ENCODE measurements at places on chromosomes 4 and X.

DNA sequence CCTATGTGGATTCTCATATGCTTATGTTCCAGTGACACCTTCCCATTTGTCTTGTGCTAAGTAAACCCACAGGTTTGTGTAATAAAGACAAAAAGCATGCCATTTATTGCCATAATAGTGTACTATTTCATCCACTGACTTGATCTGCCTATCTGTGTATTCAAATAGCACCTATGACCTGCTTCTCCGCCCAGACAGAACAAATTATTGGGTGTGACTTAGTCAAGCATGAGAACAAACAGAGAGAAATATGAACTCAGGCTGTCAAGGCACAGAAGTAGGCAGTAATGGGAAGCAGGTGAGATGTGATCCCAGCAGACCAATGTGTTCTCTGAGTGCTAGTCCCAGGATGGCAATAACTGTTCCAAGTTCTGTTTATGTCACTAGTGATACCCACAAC, 25.4 kb downstream of the ELOVL6 start:
- DNase-seq = peak; percentile 76

GRCh38 chrX:120380699-120381098, 18.8 kb downstream of the ATP1B4 start:
- no peak for DNase-seq

- DNase-seq = no peak
Observed at GRCh38 chr4:37892641-37893040, 1.8 kb downstream of the TBC1D1 start.

- DNase-seq = no peak
Observed at GRCh38 chrX:23901060-23901459, 6.7 kb downstream of the APOO start.

DNA sequence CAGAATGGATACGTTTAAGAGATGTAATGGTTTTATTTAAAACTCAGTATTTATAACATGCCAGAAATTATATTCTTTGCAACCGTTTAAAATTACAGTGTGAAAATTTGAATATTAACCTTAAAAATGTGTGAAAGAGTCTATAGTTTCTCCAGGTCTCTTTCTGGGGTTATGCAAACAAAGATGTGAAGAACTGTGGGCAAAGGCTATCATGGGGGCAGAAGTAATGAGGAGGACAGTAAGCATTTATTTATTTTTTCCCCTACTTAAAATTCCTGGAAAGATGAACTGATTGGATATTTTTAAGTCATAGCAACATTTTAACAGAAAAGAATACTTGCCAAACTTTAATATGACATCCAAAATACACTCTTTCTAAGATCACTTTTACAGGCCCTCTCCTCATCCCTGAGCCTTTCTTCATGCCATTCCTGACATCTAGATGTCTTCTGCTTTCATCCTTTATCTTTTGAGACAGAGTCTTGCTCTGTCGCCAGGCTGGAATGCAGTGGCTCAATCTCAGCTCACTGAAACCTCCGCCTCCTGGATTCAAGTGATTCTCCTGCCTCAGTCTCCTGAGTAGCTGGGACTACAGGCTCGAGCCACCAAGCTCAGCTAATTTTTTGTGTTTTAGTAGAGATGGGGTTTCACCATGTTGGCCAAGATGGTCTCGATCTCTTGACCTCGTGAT, 46.1 kb downstream of the TMEM131L start:
- no peak for DNase-seq

- no peak for DNase-seq
Observed at GRCh38 chr4:158610790-158611189, 60.9 kb downstream of the C4orf46 start.

DNA sequence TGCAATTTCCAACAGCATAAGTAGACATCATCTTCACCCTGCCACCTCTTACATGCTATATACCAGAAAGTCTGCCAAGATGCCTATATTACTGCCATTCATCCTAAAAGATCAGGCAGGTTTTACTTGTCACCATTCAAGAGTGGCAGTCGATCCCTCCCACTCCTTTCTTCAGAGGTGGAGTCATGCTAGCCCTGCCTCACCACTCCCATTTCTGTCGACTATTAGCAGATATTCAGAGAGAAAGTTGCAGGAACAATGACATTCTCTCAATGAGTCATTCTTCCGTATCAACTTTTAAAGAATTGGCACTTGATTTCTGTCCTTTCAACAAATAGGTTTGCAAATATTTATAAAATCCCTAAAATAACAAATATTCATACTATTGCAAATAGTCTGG, 1060.1 kb downstream of the ADGRL3 start:
- DNase-seq = no peak

GRCh38 chr4:138298866-138299265, 56.7 kb upstream of the SLC7A11 start:
- no peak for DNase-seq

All from NCI-H510A treated with DMSO at 0.1 percent for 48 hours (cell line).